Activated CD8-positive, alpha-beta memory T cell treated with anti-CD3 and anti-CD28 coated beads for 4 hours (primary cell): ENCODE measurements at places on chromosomes 1 and 21.

DNA sequence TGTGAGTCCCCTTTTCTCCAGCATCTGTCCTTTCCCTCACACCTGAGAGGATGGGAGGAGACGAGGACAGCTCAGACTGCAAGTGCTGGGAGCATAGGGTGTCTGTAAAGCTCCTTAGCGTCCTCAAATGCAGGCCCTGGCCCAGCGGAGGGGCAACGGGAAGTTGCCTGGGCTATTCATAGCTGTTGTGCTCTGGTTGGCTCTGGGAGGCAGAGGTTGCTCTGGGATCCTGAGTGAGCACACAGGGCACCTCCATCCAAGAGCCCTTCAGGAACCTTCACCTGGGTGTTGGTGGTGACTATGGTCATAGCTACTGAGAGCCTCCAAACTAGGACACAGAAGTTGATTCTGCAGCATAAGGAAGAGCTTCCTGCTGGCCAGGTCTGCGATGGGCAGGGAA, 2.6 kb downstream of the PADI1 start:
- no peak for DNase-seq

DNA sequence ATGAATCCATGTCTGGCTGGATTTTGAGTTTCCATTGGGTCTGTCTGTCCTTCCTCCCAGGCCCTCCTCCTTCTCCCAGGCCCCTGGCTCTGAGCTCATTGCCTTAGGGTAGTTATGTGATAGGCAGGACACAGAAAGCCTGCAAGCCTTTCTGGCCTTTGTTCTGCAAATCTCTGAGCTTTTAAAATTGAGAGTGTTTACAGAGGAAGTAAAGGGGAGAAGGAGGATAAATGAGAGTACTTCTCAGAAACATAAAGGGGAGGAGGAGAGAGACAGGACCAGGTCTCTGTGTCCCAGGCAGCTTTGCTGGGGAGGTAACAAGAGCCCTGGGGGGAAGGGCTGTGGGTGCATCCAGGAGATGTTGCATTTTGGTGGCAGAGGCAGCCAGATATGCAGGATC, 126.7 kb downstream of the FOXD2 start:
- DNase-seq = no peak

- DNase-seq = no peak
Measured at GRCh38 chr1:29628190-29628589, 391.9 kb downstream of the PTPRU start.

DNA sequence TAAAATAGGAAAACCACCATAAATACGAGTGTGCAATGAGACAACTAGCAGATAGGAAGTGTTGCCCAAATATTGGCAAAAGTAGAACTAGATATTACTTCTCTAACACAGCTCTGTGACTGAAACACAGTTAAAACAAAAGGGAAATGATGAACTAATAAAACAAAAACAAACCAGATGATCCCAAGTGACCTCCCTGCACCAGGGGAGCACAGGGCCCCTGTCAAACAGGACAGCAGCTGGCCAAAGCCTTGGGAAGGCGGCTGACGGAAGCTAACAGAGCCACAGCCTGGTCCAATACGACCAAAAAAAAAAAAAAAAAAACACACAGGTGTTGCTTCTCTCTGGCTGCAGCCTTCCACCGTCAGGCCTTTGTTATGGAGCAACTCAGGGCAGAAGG, 17.8 kb downstream of the ZBTB17 start:
- DNase-seq = no peak

- no peak for DNase-seq
Measured at GRCh38 chr1:220811695-220812094, 25.0 kb downstream of the MTARC1 start.
